Tracheal epithelial cell (primary cell): ENCODE measurements at places on chromosomes 5 and 9. TPM values are rescaled to one million over a fixed set of nuclear protein-coding genes. Genes with fewer than 3 reads are reported as not detected.

The NELFB gene
- total RNA-seq, result 55.2 and 55.7 TPM in 2 replicates

The CAMK4 gene
- total RNA-seq, result 1.1 and 2.2 TPM in 2 replicates

The PCDHB2 gene
- total RNA-seq, result 0.43 and 1.4 TPM in 2 replicates

The DAB2IP gene
- 19.8 and 21.7 TPM in 2 replicates for total RNA-seq

The SPINK4 gene
- total RNA-seq, result not detected in 2 replicates

The ZNF883 gene
- total RNA-seq, result 0.96 and 1.1 TPM in 2 replicates
